ENCODE measurements at places on chromosomes 13 and 19. TPM values are rescaled to one million over a fixed set of nuclear protein-coding genes. Genes with fewer than 3 reads are reported as not detected.

Gene SELENOV
- not detected for total RNA-seq

Gene ERICH6B
- not detected for total RNA-seq

Gene HCN2
- 1.2 TPM for total RNA-seq

GRCh38 chr13:21344662-21345176 is 114.4 kb downstream of the ZDHHC20 start:
- no peak for DNase-seq

DNA sequence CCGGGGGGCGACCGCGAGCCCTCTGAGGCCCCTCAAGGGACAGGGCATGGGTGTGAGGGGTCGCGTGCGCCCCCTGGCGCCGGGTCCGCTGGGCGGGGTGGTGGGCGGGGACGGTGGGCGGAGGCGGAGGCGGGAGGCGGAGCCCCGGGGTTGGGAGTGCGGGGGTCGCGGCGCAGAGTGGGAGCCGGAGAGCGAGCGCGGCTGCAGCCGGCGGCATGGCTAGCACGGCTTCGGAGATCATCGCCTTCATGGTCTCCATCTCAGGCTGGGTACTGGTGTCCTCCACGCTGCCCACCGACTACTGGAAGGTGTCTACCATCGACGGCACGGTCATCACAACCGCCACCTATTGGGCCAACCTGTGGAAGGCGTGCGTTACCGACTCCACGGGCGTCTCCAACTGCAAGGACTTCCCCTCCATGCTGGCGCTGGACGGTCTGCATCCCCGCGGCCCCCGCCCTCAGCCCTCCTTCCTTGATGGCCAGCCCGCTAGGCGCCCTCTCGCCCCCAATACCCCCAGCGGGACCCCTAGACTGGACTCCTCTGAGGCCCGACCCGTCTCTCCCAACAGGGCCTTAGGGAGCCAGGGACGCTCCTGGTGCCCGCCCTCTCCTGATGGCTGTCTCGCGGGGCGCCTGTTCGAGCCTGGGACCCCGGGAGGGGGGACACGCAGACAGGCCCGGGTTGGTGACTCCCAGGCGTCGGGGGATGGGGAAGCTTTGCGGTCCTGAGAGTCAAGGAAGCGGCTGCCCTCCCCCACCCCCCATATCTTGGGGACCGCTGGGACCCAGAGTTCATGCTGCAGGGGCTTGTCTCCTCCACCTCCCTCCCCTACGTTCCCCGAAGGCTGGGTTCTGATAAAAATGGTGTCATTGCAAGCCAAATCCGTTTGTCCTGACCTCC is at the start of gene CLDN10:
Gene CLDN10 (plus strand): TSS at position 182 of the 903 bp plus-strand sequence. CDS start 34 bp downstream, at position 216.
- DNase-seq = no peak

Data from MCF 10A (cell line).